ENCODE measurements at places on chromosomes 12 and 14.

- no peak for DNase-seq
Observed at GRCh38 chr14:54894995-54895394, 7.6 kb downstream of the GCH1 start.

DNA sequence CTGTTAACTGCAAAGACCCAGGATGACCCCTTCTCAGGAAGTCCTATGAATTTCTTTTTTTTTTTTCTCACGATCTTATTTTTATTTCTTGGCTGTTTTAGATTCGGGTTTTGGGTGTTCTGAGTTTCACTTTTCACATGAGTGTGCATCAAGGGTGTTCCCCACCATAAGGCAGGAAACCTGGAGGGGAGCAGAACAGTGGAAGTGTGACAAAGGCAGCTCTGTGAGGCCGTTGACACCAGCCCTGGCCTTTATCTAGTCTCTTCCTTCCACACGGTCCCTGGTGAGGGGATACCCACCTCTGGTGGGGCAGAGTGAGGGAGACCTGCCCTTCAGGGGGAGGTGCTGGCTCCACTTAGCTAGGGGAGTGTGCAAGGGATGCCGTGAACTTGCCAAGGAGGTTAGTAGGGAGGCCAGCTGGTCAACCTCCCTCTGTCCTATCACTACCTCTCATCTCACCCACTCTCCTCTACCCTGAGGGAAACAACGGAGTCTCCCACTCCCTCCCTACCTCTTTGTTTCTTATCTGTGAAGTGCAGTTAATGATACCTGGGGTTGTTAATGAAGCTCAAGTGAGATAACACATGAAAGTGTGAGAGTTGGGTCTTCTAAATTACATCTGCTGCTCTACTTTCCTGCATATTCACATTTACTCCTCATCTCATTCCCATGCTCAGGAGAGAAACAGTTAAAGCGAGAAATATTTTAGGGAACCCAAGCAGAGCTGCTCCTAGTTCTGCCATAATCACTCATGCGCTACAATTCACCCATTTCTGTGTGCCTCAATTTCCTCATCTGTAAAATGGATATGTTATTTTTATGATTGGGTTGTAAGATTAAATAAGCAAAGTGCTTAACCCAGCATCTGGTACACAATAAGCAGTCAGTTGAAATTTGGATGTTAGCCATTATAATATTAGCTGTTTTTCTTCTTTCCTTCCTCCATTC lies 4.4 kb upstream of the GALNT6 start:
- no peak for DNase-seq

- DNase-seq = no peak
Observed at GRCh38 chr14:93061380-93062012, 54.2 kb downstream of the ITPK1 start.

DNA sequence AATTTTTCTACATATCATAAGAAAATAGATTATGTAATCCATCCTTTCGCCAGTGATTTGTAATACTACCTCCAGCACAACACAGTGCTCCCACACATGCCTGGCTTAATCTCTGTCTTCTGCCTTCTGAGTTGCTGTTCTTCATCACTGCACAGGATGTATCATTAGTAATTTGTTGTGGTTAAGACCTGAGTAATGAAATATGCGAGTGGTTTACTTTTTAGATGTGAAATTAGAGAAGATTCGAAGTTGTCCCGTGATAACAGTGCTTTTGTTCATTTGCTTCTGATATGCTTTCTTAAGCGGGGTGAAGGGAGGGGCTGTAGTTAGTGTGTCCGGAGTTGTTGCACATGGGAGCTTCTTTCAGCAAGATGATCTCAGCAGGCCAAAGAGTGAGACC lies 18.1 kb downstream of the KRT85 start:
- no peak for DNase-seq

DNA sequence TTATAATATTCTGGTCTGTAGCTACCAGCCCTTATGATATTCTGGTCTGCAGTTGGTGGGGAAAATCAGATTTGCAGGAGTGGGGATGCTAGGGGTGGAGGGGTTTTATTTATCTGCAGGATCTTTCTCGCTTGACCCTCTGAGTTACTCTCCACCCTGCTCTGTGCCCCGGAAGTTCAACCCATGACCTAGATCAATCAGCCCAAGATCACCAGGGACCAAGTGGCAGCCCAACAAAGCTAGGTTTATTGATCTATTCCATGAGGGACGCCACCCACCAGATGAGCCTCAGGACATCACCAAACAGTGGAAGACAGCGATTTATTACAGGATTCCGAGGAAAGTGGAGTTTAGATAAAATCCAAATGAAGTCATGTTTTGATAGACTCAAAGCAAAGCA lies 25.8 kb upstream of the C12orf76 start:
- no peak for DNase-seq

GRCh38 chr14:26104717-26105116 lies 493.1 kb downstream of the NOVA1 start:
- DNase-seq = no peak

GRCh38 chr12:94227066-94227465 lies 78.7 kb downstream of the PLXNC1 start:
- DNase-seq = no peak
